ENCODE measurements at places on chromosomes 6 and 20.

DNA sequence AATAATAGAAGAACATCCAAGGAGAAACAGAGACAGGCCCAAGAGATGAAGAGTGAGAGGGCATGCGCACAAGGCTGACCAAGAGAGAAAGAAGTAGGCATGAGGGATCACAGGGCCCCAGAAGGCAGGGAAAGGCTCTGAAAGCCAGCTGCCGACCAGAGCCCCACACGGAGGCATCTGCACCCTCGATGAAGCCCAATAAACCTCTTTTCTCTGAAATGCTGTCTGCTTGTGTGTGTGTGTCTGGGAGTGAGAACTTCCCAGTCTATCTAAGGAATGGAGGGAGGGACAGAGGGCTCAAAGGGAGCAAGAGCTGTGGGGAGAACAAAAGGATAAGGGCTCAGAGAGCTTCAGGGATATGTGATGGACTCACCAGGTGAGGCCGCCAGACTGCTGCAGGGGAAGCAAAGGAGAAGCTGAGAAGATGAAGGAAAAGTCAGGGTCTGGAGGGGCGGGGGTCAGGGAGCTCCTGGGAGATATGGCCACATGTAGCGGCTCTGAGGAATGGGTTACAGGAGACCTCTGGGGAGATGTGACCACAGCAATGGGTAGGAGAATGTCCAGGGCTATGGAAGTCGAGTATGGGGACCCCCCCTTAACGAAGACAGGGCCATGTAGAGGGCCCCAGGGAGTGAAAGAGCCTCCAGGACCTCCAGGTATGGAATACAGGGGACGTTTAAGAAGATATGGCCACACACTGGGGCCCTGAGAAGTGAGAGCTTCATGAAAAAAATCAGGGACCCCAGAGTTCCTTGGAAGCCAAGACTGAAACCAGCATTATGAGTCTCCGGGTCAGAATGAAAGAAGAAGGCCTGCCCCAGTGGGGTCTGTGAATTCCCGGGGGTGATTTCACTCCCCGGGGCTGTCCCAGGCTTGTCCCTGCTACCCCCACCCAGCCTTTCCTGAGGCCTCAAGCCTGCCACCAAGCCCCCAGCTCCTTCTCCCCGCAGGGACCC is 981 bp upstream of the TNF start:
- DNase-seq = no peak

DNA sequence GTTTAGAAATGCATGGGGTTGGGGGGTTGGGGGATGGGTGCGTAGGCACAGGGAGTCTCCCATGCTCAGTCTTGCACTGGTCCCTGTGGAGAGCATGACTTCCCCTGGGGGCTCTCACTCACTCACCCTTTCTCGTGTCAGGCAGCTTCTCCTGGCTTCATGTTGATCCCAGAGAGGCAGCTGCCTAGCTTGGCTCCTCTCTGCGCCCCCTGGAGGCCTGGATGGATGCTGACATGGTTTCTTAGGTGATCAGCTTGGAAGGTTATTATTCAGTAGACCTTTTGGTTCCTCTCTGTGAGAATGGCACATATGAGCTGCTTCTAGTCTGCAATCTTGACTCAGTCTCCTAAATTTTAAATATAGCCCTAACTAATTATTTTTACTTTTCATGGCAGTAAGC is 109.3 kb upstream of the FAM83B start:
- no peak for DNase-seq

DNA sequence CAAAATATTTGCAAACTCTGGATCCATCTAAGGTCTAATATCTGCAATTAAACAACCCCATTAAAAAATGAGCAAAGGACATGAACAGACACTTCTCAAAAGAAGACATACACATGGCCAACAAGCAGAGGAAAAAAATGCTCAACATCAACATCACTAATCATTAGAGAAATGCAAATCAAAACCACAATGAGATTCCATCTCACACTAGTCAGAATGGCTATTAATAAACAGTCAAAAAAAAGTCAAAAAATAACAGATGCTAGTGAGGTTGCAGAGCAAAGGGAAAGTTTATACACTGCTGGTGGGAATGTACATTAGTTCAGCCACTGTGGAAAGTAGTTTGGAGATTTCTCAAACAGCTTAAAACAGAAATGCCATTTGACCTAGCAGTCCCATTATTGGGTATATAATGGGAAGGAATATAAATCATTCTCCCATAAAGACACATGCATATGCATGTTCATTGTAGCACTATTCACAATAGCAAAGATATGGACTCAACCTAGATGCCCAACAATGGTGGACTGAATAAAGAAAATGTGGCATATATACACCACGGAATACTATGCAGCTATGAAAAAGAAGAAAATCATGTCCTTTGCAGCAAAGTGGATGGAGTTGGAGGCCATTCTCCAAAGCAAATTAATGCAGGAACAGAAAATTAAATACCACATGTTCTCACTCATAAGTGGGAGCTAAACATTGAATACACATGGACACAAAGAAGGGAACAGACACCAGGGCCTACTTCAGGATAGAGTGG is 9.1 kb downstream of the ZNFX1 start:
- no peak for DNase-seq

GRCh38 chr20:39874049-39874893 is 814.8 kb downstream of the MAFB start:
- DNase-seq = no peak

DNA sequence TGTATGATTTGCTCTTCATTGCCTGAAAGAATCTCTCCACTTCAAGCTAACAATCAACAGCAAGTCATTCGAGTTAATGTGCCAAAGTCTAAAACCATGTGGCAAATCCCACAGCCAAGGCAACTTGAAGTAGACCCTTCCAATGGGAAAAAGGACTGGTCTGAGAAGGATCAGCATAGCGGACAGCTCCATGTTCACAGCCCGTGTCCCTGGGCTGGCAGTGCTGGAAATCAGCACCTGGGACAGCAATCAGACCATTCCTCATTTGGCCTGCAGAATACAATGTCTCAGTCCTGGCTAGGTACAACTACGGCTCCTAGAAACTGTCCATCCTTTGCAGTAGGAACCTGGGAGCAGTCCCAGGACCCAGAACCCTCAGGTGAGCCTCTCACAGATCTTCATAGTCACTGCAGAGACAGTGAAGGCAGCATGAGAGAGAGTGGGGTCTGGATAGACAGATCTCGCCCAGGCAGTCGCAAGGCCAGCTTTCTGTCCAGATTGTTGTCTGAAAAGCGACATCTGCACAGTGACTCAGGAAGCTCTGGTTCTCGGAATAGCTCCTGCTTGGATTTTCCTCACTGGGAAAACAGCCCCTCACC is 1.1 kb downstream of the GJA10 start:
- no peak for DNase-seq

GRCh38 chr6:38604700-38605099 is 35.0 kb downstream of the BTBD9 start:
- no peak for DNase-seq

DNA sequence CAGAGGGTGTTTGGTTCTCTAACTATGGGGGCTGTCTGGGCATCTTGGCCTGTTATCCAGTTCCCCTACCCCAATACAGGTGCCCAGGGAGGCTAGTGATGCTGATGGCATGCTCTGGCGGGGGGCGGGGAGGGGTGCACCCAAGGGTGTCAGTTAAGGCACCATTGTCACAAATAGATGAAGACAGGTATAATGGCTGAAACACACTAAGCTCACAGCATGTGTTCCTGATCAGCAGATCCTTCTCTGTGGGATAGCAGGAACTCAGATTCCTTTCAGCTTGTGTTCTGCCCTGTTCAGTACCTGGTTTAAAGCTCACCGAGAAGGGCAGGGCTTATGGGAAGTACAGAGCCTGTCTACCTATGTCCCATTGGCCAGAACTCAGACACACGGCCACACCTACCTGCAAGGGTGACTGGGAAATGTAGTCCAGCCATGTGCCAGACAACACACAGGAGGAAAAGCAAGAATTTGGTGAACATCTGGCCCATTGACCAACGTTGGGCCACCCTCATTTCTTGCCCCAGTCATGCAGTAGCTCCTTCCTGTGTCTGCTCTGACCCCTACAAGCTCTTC is 3.4 kb upstream of the RSPO4 start:
- DNase-seq = peak; percentile 3

DNA sequence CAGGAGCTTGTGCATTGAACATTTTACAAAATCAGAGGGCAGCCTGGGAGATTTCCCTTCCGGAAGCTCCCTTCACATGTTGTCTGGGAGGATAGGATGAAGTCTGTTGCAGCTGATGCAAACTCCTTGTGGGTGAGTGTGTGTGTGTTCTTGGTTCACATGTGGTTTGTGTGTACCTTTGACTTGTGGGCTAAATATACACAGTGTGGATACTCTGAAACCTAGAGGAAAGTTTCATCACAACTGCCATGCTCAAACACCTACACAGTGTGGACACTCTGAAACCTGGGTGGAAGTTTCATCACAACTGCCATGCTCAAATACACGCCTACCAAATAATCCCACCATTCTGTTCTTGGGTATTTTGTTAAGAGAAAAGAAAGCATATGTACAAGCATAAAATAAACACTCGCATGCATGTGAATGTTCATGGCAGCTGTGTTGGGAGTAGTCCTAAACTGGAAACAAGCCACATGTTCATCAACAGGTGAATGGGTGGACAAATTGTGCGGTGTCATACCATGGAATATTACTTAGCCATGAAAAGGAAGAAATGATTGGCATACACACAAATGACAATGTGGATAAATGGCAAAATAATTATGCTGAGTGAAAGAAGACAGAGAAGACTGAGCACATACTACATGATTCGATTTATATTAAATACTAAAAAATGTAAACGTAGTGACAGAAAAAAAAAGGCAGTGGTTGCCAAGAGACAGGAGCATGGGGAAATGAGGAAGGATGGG is 1.8 kb downstream of the SCP2D1 start:
- no peak for DNase-seq

- no peak for DNase-seq
Observed at GRCh38 chr6:12150812-12151432, 138.8 kb downstream of the HIVEP1 start.

GRCh38 chr6:21533678-21534077 is 59.9 kb upstream of the SOX4 start:
- no peak for DNase-seq

- no peak for DNase-seq
Observed at GRCh38 chr6:39428816-39429215, 106.3 kb upstream of the KCNK16 start.

GRCh38 chr6:150996968-150997367 is 131.5 kb downstream of the MTHFD1L start:
- DNase-seq = no peak

DNA sequence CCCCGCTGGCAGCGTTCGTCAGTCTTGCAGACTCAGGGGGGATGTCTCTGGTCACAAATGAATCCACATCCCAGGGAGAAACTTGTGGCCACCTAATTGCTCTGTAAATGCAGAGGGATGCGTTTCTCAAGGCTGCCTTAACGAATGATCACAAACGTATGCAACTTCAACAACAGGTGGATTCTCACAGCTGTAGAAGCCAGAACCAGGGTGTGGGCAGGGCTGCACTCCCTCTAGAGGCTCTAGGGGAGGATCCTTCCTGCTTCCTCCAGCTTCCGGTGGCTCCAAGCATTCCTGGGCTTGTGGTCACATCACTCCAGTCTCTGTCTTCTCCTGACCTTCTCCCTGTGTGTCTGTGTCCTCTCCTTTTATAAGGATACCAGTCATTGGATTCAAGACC is 3.3 kb upstream of the TAF4 start:
- DNase-seq = no peak

- no peak for DNase-seq
Observed at GRCh38 chr6:132750455-132751248, 7.1 kb downstream of the VNN2 start.
